Renal cortical epithelial cell (primary cell): ENCODE measurements at places on chromosomes 7 and 10. TPM values are rescaled to one million over a fixed set of nuclear protein-coding genes. Genes with fewer than 3 reads are reported as not detected.

MPP7 gene
- 1.6 and 2.1 TPM in 2 replicates for total RNA-seq

- peak; percentile 60 for DNase-seq
These were observed 61.0 kb downstream of the MPP7 start for GRCh38 chr10:28241741-28242399.

DNA sequence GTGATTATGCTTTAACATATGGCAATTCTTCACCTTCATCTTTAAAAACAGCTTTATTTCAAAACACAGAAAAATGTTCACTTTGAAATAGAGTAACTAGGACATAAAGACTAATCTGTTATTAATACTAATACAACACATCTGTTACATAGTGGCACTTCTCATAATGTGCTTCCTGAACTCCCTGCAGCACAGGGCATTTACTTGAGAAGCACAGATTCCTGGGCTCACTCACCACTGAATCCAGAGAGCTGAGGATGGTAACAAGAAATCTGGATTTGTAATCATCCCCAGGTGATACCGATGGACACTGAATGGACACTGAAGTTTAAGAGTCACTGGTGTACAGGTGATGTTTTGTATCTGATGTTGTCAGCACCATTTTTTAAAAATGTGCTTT, 96.1 kb downstream of the COL28A1 start:
- DNase-seq, result no peak

DNA sequence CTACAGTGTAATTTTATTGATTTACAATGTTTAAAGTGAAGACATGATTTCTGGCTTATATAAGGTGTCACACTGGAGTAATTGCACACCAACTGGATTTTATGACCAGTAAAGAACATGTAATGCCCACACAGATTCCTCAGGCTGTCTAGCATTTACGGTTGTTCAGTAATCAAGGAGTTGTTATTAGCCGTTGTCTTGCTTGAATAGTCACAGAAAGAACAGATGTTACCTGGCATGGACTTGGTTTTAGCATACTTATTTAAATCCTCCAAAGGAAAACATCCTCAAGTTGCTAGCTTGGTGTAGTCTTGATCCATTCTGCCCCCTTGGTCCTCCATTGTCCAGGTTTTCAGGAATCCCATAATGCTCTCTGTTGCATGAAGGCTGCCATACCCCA, 65.8 kb downstream of the POU6F2 start:
- peak; percentile 37 for DNase-seq

- peak; percentile 99 for DNase-seq
These were observed 52.4 kb upstream of the ITGB1 start for GRCh38 chr10:33010132-33011037.

DNA sequence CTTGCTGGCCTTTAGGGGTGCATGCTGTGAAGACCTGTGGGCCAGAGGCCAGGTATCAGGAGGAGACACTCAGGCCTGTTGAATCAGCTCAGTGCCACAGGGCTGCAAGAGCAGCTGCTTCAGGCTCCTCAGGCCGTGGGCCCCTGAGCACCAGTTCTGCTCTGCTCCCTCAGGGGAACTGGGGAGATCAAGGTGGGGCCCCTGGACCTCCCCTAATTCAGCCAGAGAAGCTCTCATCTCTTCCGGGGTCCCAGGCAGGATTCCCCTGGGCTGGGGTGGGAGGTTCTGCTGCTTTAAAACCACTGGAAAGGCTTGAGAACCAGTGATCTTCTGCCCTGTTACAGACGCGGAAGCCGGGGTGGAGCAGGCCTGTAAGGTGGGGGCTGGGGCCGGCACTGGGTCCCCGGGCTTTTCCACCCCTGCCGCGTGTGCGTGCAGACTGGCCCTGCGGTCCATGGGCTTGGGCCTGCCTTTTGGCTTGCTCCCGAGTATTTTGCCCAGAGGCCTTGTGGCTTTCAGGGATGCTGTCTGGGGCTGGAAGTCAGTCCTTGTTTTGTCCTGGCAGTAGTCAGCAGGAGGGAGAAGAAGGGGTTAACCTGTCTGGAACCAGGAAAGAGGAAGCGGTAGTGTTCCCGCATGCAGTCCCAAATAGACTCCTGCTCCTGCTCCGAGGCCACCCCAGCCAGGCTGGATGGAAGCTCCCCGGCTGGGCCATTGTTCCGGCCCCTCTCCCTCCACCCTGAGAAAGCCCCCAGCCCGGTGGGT, 74.3 kb downstream of the LHPP start:
- DNase-seq, result no peak

DNA sequence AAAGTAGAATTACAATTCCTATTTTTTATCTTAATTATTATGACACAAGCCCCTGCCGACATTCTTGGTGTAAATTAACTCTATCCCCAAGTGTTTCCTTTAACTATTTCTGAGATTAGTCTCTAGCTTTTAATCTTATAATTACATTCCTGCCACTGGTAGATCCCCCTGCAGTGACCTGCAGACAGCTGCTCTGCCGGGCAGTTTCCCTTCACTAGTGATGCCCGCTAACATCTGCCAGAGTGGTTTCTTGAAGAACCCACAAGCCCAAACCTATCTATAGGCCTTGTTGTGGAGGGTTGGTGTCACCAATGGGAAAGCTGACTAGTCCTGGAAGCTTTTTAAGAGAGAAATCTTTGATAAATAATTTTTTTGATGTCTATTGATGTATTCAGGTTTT, 50.0 kb downstream of the ADAM22 start:
- no peak for DNase-seq

DNA sequence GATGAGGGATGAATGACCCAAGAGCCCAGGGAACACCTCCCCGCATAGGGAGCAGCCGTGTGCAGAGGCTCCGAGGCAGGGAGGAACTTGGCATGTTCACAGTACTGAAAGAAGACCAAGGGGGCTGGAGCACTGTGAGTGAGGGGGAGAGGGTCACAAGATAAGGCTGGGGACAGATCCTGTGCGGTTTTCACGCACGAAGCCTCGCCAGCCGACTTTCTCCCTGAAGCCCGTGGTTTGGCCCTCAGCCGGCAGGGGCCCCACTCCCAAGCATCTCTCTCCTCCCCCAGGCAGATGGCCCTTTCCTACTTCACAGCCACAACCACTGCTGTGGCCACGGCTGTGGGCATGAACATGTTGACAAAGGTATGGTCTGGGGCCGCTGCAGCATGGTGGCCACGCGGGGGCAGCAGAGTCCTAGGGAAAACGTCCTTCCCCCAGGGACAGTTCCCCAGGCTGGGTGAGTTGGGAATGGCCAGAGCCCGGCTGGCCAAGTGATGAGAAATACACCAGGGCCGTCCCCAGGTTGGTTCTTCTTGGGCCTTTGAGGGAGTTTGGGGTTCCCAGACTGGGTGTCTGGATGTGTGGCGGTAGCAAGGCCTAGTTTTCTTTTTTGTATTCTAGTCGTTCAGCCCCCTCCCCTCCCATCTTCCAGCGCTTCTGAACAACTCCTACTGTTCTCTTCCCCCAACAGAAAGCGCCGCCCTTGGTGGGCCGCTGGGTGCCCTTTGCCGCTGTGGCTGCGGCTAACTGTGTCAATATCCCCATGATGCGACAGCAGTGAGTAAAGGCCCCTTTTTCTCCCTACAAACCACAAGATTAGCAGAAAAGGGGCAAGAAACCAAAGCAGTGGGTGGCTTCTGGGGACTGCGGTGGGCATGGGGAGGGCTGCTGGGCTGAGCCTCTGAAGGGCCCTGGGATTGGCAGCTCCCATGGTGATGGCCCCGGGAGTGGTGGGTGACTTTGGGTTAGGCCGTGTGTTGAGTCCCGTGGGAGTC, 14.4 kb upstream of the WBP1L start:
- DNase-seq, result peak; percentile 50

GRCh38 chr7:120373174-120373573, 100.2 kb downstream of the KCND2 start:
- DNase-seq, result no peak

GRCh38 chr7:17103984-17104383, 194.5 kb upstream of the AHR start:
- peak; percentile 2 for DNase-seq
